Spinal cord (tissue), 10 donors: ENCODE measurements at places on chromosomes 1 and 21.

GRCh38 chr1:38600286-38600685, 259.3 kb downstream of the RRAGC start:
- no peak for DNase-seq

- peak; percentile 37 for DNase-seq
Measured at GRCh38 chr21:41761211-41761933, 5.5 kb downstream of the RIPK4 start.

DNA sequence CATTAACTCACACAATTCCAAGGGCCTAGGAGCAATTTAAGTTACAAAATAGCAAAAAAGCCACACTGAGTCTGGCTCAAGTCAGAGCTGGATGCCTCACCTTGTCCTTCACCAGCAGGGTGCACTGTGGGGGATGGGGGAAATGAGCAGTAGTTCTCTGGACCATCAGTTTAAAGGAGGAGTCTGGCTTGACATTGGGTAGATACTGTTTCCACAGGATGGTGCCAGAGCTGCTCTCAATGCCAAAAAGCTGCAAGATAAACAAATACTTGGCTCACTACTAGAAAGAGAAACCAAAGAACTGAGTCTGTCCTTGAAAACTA, 18.8 kb downstream of the EMC1 start:
- no peak for DNase-seq

GRCh38 chr21:37478794-37479193, 112.2 kb downstream of the DYRK1A start:
- DNase-seq, result no peak

DNA sequence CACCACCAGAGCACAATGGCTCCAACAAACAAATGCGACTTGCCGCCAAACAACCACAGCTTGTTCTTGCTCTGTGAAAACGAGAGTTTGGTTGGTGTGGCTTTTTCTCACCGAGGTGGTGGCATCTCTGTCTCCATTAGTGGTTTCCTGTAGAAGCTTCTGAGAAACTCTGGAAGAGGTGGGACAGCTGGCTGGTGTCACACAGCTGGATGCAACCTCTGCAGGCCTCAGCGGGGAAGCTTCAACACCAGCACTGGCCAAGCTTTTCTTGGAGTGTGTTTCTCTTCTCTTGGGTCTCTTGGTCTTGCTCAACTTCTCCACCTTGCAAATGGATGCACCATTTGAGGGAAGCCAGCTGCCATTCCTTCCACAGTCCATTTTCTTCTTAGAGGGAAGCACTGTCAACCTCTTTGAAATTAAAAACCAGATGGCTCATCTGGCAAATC, 124.8 kb downstream of the KCNN3 start:
- no peak for DNase-seq

- DNase-seq, result no peak
Measured at GRCh38 chr1:22608361-22608760, 28.1 kb upstream of the C1QA start.

GRCh38 chr1:152061952-152062351, 25.1 kb upstream of the S100A11 start:
- no peak for DNase-seq

DNA sequence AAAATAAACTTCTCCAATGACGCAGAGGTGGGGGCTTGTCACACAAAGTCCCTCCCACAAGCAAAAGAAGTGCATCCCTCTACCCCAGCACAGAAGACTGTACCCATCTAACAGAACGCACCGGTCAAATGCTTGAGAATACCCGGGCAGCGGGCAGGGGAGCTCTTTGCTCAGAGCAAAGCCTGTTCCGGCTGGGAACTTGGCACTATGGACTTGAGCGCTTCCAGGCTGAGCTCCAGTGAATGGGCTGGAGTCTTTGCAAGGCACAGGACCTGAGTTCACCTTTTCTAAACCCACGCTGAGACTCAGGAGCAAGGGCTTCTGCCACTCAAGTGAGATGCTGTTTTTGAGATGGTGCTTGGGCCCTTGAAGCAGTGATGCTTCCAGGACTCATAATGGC, 20.3 kb downstream of the RHBG start:
- DNase-seq, result peak; percentile 57

- no peak for DNase-seq
Measured at GRCh38 chr1:116794804-116795481, 40.7 kb downstream of the CD2 start.

- no peak for DNase-seq
Measured at GRCh38 chr1:73181190-73181540, 898.8 kb upstream of the NEGR1 start.

- DNase-seq, result no peak
Measured at GRCh38 chr1:180918519-180918918, 5.8 kb downstream of the KIAA1614 start.

- DNase-seq, result no peak
Measured at GRCh38 chr1:31745946-31746670, 18.0 kb downstream of the ADGRB2 start.

DNA sequence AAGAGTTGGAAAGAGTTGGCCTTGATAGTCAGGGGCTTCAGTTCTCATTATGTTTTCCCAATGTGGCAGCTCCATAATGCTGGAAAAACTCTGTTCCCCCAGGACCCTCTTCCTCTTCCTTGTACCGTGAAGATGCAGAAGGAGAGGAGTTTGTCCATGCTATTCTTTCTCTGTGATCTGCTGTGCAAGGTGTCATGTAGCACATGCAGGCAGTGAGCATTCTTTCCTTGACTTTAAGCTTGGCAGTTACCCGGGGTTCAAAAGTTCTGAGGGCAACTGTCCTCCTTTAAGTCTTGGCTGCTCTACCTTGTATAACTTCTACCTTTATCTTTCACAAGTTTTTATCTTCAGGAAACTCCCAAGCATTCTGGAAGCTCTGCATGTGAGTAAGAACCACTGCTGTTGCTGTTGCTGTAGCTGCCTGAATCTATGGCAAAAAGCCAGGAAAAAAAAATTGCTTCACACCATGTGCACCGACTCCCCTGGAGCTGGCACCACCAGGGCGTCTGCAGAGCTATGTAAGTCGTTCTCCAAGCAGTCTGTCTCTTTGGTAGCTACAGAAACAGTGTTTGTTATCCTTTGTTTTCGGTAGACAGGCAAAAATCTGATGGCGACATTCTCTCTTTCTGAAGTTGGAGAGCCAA, 42.7 kb upstream of the SLC16A1 start:
- peak; percentile 77 for DNase-seq

DNA sequence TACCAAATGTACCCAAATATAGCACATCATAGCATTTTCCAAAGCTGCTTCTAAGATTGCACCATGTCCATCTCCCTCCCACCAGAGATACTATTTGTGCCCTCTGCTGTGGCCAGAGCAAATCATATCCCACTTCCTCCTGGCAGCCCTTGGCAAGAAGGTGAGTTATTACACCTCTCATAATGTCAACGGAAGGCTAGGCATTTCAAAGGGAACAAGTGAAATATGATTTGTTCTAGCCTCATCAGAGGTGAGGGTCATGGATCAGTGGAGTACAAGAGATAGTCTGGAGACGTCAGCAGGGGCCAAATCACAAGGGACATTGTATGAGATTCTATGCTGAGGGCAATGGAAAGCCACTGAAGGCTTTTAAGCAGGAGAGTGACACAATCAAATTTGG, 90.2 kb upstream of the BCAR3 start:
- DNase-seq, result no peak

- no peak for DNase-seq
Measured at GRCh38 chr1:70331962-70332361, 22.6 kb downstream of the ANKRD13C start.
